Epithelial cell of umbilical artery (primary cell): ENCODE measurements at places on chromosomes 5 and 9. TPM values are rescaled to one million over a fixed set of nuclear protein-coding genes. Genes with fewer than 3 reads are reported as not detected.

STRBP gene
- 12.5 and 14.9 TPM in 2 replicates for total RNA-seq

UGT3A1 gene
- total RNA-seq: not detected in 2 replicates

SELENOP gene
- 0.65 and 2.7 TPM in 2 replicates for total RNA-seq

SHOC1 gene
- total RNA-seq: 0.15 TPM in 1 of 2 replicates, not detected in the other

MOB3B gene
- not detected in 2 replicates for total RNA-seq

RNF208 gene
- total RNA-seq: 0.32 TPM in 1 of 2 replicates, not detected in the other

RHOBTB3 gene
- total RNA-seq: 67.3 and 72.4 TPM in 2 replicates

DNAH5 gene
- 0.15 and 0.32 TPM in 2 replicates for total RNA-seq

MLANA gene
- not detected in 2 replicates for total RNA-seq

PROB1 gene
- total RNA-seq: 0.61 and 0.65 TPM in 2 replicates

PTGR1 gene
- total RNA-seq: 43.2 and 54.1 TPM in 2 replicates

LMX1B gene
- not detected in 2 replicates for total RNA-seq

AMBP gene
- 0.15 TPM in 1 of 2 replicates, not detected in the other for total RNA-seq
